NT2/D1 (cell line): ENCODE measurements at places on chromosomes 1 and 21.
A peak's percentile ranks its signal among the peaks of the same experiment; 100 is the strongest.

DNA sequence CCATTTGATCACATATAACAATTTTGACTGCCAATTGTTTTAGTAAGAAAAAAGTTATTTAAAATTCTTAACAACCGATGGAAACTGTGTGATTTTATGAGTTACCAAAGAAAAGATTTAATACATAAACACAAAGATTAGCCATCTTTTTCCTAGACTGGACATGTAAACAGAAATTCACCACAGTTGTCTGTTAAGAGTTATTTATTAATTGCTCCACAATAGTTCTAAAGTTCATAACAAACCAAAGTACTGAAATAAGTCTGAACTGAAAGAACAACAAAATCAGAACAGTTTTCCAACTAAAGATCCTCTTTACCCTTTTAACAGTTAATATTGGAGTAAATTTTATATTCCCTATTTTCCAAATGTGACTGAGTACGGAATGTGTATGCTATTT lies 8.6 kb downstream of the ZNF281 start:
- DNase-seq: no peak

DNA sequence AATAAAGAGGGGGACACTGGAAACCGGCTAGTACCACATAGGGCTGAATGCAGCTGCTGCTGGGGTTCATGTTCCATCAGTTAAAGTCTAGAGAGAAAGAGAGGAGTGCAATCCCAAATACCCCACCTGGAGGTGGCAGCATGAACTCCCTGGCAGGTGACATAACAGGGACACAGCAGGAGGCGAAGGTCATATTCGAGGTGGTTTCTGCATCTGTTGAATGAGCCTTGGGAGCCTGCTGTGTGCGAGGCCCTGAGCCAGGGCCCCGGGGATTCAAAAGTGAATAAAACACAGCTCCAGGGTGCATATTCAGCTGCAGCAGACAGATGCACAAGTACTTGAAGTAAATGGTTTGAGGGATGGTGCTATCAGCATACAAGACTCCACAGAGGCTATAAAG lies 456.8 kb downstream of the SETD4 start:
- peak; percentile 44 for DNase-seq

DNA sequence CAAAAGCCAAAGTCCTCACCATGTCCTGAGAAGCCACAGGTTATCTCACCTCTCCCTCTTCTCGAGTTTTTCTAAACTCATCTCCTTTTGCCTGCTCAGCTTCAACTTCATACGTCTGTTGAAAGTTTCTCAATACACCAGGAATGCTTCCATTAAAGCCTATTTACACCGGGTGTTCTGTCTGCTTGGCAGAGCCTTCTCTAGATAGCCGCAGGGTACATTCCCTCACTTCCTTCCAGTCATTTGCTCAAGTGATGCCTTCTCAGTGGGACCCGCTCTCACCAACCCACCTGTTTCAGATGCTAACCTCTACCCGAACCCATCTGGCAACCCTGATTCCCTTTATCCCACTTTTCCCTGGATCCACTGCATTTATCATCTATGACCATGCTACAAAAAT lies 257.0 kb upstream of the ADGRL2 start:
- no peak for DNase-seq

GRCh38 chr1:160377585-160378206 lies 10.8 kb downstream of the NHLH1 start:
- no peak for DNase-seq

GRCh38 chr1:171785766-171786165 lies 4.3 kb downstream of the METTL13 start:
- DNase-seq: no peak

DNA sequence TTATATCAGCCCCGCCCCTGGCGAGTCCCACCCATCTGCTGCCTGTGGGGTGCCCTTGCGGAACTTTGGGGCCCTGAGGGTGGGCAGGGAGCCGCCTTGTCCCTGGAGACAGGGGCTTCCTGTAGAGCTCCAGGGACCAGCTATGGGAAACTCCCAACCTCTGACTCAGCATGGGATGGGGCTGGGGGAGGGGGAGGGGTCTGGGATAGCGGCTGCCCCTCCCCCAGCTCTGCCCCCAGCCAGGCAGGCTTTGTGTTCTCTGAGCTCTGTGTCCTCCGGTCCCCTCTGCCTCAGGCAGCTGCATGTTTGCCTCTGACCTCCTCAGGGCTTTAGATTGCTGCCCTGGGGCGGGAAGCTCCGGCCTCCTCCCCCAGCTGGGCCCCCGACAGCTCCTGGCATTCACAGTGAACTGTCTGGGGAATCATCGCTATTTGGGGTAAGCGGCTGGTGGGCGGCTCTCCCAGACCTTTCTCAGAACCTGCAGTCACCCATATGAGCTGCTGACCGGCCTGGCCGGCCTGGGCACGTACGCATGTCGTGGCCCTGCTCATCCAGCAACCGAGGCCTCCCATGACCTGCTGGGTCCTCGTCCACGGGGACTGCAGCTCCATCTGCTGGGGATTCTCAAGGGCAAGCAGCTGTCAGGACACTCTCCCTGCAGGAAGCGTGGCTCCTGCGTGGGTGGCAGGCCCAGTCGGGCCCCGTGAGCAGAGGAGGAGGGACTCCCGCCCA lies 17.1 kb downstream of the ARHGEF16 start:
- DNase-seq: peak; percentile 80

DNA sequence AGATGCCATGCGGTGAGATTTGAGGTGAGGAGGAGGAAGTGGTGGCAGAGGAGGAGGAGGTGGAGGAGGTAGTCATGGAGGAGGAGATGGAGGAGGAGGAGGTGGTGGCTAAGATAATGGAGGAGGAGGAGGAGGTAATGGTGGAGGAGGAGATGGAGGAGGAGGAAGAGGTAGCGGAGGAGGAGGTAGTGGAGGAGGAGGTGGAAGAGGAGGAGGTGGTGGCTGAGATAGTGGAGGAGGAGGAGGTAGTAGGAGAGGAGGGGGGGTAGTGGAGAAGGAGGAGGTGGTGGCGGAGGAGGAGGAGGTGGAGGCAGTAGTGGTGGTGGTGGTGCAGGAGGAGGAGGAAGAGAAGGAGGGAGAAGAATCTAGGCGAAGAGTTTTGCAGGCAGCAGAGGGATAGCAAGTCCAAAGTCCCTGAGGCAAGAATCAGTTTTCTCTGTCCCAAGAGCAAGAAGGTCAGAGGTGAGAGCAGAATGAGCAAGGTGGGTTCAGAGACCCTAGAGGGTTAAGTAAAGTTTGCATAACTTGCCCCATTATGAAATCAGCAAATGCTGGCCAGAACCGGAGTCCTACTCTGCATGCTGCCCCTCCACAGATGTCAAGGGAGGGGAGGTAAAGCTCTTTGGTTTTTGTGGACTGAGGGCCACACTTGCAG lies 38.9 kb upstream of the GNPAT start:
- no peak for DNase-seq

DNA sequence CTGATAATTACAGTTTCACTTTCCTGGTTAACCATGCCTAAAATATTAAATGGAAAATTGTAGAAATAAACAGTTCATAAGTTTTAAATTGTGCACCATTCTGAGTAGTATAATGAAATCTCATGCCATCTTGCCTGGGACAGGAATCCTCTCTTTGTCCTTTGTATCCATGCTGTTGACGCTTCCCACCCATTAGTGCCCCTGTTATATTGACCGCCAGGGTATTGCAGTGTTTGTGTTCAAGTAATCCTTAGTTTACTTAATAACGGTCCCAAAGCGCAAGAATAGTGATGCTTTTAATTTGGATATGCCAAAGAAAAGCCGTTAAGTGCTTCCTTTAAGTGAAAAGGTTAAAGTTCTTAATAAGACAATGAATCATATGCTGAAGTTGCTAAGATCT lies 41.7 kb downstream of the RPRD2 start:
- DNase-seq: no peak

DNA sequence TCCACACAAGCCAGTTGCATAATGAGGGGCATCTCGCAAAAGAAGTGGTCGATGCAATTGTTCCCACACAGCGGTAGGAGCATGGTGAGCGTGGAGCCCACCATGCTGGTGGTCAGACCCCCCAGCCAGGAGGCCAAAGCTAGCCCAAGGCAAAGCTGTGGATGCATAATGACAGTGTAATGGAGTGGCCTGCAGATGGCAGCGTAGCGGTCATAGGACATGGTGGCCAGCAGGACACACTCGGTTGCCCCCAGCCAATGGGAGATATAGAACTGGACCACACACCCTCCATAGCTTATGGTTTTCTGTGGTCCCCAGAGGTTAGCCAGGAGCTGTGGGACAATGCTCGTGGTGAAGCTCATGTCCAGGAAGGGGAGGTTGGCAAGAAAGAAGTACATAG lies 4.3 kb downstream of the OR2C3 start:
- DNase-seq: peak; percentile 3

GRCh38 chr1:55304229-55304740 lies 89.1 kb upstream of the USP24 start:
- DNase-seq: peak; percentile 23

DNA sequence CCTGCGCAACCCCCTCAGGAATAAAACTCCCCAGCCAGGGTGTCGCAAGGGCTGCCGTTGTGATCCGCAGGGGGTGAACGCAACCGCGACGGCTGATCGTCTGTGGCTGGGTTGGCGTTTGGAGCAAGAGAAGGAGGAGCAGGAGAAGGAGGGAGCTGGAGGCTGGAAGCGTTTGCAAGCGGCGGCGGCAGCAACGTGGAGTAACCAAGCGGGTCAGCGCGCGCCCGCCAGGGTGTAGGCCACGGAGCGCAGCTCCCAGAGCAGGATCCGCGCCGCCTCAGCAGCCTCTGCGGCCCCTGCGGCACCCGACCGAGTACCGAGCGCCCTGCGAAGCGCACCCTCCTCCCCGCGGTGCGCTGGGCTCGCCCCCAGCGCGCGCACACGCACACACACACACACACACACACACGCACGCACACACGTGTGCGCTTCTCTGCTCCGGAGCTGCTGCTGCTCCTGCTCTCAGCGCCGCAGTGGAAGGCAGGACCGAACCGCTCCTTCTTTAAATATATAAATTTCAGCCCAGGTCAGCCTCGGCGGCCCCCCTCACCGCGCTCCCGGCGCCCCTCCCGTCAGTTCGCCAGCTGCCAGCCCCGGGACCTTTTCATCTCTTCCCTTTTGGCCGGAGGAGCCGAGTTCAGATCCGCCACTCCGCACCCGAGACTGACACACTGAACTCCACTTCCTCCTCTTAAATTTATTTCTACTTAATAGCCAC lies 696 bp downstream of the TGFB2 start:
- DNase-seq: no peak

DNA sequence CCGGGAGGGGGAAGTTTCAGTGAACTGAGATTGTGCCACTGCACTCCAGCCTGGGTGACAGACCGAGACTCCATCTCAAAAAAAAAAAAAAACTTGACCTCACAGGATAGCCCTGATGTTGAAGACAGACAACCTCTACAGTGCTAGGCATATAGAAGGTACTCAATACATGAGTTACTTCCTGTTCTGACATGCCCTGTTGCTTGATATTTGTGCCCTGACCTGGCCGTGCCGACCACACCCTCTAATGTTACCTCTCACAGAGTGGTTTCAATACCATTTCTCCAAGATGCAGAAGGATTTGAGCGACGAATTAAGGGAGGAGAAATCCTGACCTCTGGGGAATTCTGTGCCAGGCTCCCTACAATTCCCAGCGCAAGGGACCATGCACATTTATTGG lies 5.2 kb downstream of the PTAFR start:
- no peak for DNase-seq

GRCh38 chr1:73517603-73518191 lies 680.3 kb downstream of the LRRIQ3 start:
- DNase-seq: no peak

- DNase-seq: no peak
These were observed 20.5 kb upstream of the MYBPHL start for GRCh38 chr1:109327285-109327684.

DNA sequence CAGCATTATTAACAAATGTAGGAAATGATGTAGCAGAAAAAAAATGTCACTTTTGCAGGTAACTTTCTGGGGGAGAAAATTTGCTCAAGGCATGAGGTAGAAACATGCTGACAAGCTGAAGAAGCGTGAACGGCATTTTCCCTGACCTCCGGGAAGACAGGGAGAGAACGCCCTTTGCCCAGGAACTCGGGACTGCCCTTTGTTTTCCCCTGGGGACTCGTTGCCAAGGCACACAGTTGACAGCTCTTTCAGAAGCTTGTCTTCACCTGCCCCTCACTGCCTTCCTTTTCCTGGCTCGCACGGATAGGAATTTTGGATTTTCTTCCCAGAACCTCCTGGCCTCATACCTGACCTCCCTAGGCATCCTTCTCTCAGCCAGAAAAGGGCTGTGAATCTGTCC lies 52.7 kb upstream of the COA6 start:
- DNase-seq: no peak
